Stimulated activated memory B cell treated with anti-CD40 and anti-IgM and Interleukin-4, amounts not matched to agents 10 μg/mL and 1 μg/mL and 100 μg/mL, for 72 hours (primary cell): ENCODE measurements at places on chromosomes 7 and 10.

DNA sequence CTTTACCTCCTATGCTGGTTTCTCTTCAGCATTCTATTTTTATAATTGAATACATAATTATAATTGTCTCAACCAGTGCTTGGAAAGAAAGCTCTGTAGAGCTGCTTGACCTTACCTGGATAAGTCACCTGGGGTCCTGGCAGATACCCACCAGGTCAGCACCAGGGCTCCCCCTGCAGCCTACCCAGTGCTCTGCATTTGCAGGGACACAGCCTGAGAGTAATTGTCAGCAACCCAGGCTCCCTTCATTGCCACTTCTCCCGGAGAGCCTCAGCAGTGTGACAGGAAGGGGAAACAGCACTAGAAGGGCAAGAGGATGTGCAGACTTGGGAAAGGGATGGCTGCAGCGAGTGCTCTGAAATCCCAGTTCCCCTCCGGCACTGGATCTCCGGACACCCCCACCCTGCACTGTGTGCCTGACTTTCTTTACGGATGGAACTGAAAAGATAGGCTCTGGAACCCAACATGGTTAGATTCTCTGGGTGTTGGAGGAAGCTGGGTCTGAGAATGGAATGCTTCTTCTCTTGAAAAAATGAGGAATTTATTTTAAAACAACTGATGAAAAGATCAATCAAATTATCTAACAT lies 11.4 kb upstream of the PAX4 start:
- ATAC-seq, result peak; percentile 51

- no peak for ATAC-seq
These were observed 512.6 kb downstream of the PTPRN2 start for GRCh38 chr7:158074896-158075632.

DNA sequence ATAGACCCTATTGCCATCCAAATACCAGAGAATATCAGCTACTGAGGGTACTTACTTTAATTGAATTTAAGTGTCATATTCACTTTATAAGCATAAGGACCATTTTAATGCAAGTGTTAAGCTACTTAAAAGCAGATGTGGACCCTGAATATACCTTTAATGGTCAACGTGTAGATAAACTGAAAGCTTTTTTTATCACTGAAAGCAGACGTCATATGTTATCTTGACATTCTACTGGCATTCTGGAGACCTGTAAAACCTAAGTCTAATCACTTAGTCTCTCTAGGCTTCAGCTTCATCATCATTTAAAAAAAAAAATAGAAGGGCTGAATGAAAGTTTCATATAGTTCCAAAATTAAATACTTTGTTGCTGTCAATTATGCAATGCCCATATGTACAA lies 116.5 kb downstream of the ELAPOR2 start:
- ATAC-seq, result no peak

DNA sequence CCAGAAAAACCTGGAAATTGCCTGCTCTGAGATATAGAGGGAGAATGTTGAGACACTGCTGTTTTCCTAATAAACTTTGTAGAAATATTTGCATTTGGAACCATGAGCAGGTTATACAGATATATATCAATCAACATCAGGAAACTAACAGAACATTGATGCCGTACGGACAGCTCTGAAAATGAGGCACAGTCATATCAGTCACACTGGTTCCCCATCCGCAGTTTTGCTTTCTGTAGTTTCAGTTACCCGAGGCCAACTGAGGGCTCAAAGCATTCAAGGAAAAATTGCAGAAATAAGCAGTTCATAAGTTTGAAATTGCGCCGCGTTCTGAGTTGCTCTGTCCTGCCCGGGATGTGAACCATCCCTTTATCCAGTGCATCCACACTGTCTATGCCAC lies 137.9 kb downstream of the KLF6 start:
- peak; percentile 83 for ATAC-seq

GRCh38 chr10:115974816-115975430 lies 298.1 kb downstream of the GFRA1 start:
- ATAC-seq, result no peak

DNA sequence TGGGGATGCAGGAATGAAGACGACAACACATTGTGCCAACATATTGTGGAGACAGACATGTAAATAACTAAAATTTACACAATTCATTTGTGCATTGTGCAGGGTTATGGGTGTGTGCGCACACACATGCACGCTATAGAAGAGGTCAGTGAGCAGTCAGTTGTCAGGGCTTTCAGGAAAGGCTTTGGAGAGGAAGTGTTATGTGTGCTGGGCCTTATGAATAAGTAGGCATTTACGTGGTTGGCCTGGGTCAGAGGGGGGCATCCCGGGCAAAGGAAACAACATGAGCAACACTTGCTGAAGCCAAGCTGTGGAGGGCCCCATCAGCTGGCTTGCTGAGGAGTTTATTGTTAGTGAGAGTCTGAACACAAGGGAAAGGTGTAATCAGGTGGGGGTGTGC lies 4.1 kb downstream of the PRXL2A start:
- ATAC-seq, result no peak

GRCh38 chr7:157407512-157408257 lies 70.9 kb downstream of the DNAJB6 start:
- no peak for ATAC-seq

GRCh38 chr7:155871211-155871610 lies 58.9 kb upstream of the SHH start:
- no peak for ATAC-seq

- ATAC-seq, result no peak
These were observed 104.4 kb upstream of the FGFR2 start for GRCh38 chr10:121702351-121703320.

DNA sequence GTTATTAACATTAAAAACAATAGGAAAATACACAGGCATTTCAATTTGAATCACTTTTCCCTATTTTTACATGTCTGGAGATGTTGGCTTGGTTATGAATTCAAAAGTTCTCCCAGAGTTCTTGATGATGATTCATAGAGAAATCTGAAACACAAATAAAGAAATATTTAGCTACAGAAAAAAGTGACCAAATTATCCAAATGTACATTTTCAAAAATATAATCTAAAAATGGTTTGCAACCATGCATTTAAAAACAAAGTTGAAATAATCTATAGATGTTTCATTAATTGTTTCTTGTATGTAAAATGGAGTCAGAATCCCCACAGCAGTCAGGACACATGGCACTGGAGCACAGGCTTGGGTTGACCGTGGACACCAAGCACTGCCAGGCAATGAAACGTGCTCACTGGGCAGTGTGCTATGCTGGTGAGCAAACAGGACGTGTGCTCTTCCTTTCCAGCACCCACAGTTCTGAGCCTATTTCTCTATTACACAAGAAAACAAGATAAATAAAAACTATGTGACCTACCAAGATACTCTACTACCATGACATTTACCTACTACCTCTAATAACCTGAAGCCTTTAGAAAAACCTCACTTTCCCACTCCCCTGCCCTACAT lies 44.1 kb upstream of the PTPRN2 start:
- no peak for ATAC-seq

- no peak for ATAC-seq
These were observed 46.8 kb upstream of the NAMPT start for GRCh38 chr7:106331441-106332175.

DNA sequence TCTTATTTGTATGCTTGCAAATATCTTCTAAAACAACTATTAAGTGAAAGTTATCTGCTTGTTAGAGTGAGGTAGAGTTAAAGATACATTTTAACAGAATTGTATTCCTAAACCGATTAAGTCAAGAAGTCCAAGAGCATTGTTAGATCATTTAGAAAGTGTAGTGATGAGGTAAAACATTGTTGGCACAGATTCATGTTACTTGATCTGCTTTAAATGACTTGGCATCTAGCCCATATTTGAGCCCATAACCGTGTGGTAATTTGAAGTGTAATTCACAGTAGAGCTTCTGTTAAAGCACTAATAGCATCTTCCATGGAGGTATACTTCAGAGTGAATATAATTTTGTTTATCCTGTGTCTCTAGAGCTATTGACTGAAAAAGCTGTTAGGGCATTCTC lies 62.1 kb downstream of the PTEN start:
- no peak for ATAC-seq

GRCh38 chr7:82859106-82859850 lies 303.4 kb downstream of the PCLO start:
- ATAC-seq, result no peak

GRCh38 chr10:33335801-33336581 lies 1.5 kb upstream of the NRP1 start:
- no peak for ATAC-seq

- no peak for ATAC-seq
These were observed 167.3 kb upstream of the C1GALT1 start for GRCh38 chr7:7014827-7015595.

DNA sequence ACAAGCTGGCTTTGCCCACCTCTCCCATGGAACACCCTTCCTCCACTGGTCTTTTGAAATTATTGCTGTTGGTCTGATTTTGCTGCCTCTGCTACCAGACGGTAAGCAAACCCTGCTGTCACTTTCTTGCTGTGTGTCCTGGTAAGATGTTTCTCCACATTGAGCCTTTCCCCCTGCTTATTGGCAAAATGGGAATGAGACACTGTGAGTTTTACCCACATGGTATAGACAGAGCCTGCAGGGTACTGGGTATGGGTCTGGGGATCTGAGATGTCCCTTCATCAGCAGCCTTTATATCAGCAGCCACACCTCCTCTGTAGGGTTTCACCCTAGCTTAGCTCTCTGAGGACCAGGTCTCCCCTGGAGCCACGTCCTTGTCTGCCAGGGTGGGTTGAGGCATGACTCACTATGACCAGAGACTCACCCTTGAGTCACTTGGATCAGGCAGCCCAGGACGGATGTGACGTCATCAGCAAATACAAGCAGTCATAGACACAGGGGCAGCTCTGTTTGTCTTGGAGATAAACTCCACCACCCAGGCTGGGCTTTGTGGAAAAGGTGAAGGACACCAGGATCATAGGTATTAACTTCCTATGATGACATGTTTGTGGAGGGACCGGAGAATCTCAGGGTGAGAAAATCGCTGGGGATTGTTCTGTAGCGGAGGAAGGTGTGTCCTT lies 17.9 kb upstream of the BAIAP2L1 start:
- ATAC-seq, result no peak

DNA sequence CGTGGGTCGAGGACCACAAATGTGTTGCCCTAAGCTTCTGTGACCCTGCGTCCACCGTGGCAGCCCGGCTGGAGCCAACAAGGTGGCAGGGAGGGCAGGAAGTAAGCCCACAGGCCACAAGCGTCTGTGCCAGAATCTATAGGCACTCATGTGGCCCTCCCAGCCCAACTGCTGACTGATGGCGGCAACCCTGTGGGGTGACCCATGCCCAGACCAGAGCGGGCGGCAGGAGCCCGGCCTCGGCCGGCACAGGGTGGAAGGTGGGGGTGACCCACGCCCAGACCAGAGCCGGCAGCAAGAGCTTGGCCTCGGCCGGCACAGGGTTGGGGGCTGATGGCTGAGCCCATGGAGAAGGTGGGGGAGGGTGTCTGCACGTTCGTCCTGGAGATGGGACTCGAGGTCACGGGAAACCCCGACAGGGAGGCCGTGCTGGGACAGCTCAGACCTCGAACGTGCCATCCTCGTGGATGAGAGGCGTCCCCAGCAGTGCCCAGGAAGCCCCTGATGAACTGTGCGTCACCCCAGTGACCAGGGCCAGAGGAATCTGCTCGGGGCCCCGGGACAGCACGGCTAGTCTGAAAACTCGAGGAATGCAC lies 181.0 kb downstream of the ELFN1 start:
- ATAC-seq, result no peak

- no peak for ATAC-seq
These were observed 268.3 kb downstream of the GRID1 start for GRCh38 chr10:86098187-86098881.

GRCh38 chr7:144885478-144885877 lies 49.6 kb upstream of the TPK1 start:
- ATAC-seq, result no peak

DNA sequence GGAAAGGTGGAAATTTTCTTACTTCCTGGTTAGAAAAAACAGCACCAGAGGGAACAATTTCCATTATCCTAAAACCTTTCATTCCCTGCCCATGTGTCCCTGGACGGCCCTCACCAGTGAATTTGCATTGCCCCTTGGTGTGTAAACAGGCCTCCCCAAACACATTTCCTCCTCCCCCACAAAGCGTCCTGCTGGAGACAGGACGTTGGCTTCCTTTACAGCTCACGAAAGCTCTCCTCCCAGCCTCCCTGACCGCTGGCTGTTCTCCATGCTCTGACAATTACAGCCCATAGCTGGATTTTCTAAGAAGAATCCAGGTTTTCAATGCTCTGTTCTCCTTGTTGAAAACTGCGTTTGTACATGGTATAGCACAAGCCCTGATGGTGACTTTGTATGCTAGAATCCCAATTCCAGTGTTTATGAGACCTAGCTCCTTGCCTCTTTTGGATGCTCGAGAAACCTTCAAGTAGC lies 724.2 kb upstream of the CELF2 start:
- peak; percentile 24 for ATAC-seq

DNA sequence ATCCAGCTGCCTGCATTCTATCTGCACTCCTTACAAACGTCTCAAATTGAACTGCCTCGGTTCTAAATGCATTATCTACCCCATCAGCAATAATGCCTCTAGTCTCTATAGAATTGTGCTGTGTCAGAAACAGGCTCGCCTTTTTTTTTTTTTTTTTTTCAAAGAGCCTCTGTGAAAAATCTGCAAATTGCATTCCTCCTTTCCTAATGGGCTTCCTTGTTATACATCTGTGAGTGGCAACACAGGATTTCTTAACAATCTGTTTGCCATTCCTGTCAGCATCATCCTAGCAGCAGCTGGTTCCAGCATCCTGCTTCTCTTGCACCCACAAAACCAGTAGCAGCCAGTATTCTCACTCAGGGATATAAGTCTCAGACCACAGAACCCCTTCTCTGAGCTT lies 413.5 kb upstream of the SEMA3D start:
- no peak for ATAC-seq

DNA sequence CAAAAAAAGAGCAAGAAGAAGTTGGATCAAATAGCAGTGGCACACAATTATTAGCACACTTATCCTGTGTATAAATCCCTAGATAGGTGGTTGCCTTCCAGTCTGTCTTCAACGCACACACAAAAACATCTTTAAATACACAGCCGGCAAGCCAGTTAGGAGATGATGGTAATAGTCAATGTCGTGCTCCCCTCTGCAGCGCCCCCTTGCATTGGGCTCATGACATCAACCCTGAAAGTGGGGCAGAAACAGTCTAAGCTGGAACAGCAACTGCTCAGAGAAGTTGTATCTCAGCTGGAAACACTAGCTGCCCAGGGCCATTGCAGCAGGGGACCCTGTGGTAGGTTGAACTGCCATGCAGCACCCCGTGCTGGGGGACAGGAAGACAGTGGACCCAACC lies 179.5 kb upstream of the YAE1 start:
- ATAC-seq, result no peak
